Endodermal cell (in vitro differentiated cells): ENCODE measurements at places on chromosomes 12 and 14.

DNA sequence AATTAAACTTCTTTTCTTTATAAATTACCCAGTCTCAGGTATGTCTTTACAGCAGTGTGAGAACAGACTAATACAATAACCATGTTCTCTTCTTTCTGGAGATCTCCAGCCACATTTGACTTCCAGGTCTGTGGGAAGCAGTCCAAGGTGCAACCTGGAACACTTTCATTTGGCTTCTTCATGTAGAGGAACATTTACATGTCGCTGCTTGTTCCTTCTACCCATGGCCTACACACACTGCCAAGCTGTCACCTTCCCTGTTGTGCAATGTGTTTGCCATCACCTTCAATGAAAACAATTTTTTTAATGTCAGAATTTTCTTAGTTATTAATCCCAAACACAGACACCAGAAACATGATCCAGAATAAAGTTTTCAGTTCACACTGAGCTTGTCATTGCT lies 104.7 kb downstream of the PRKCH start:
- H3K27me3 ChIP-seq, result no peaks in the 10 kb centered on the region
- no peak for DNase-seq
- H3K4me1 ChIP-seq, result peaks cover 5% of the 10 kb centered on the region
- no peaks in the 10 kb centered on the region for H3K36me3 ChIP-seq
- H3K4me3 ChIP-seq, result peak overlapping the region; percentile 7
- no peak overlapping the region for H3K27ac ChIP-seq

DNA sequence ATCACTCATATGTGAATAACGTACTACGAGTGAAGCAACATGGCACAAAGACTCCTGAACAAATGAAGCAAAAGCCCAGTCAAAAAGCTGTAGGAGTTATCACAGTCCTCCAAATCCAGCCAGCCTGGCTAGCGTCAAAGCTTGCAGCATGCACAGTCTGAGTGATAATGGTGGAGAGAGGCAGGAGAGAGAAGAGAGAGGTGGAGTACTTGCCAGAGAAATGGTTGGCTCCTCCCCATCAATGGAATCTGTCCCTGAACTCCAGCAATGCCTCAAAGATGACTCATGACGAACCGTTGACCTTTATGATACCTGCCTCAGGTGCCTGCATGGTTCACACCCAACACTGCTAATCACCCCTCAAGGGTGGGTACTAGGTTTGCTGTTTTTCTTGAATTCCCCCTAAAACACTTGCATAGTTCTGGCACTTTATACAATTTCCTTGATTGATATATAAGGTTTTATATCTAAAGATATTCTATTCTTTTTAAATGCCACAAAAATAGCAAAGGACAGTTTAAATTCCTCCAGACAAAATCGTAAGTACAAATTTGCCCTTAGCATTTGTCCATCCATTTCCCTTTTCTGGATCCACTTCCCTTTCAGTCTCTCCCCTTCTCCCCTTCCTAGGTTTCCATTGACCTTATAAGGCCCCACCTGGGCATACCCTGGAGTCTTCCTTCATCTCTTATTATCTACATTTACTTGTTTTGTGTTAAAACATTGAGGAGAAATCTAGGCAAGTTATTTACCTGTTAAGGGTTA lies 10.2 kb downstream of the ARHGDIB start:
- no peaks in the 10 kb centered on the region for H3K27me3 ChIP-seq
- H3K4me1 ChIP-seq, result peaks cover 9% of the 10 kb centered on the region
- no peaks in the 10 kb centered on the region for H3K36me3 ChIP-seq
- H3K27ac ChIP-seq, result no peak overlapping the region
- DNase-seq, result peak; percentile 80

GRCh38 chr12:116954710-116955381 lies 44.1 kb downstream of the FBXW8 start:
- H3K27ac ChIP-seq, result no peak overlapping the region
- H3K36me3 ChIP-seq, result peaks cover 17% of the 10 kb centered on the region
- no peaks in the 10 kb centered on the region for H3K4me1 ChIP-seq
- no peak overlapping the region for H3K4me3 ChIP-seq
- no peaks in the 10 kb centered on the region for H3K27me3 ChIP-seq
- peak; percentile 43 for DNase-seq

DNA sequence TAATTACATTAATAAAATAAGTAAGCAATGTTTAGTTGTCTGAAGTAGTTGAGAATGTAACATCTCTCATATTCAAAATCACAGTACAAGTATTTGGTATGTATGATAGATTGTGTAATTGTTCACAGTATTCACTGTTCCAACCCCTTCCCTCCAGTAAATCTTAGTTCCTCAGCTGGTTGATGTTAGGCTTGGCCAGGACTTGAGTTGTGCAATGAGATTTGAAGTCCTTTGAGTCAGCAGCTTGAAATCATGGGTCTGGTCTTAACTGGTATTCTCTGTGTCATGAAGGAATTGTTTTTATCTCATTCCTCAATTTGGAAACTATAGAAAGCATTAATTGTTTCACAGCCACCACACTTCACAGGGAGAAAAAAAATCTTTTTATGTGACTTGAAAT lies 477.1 kb downstream of the FSCB start:
- H3K4me3 ChIP-seq, result no peak overlapping the region
- no peak overlapping the region for H3K27ac ChIP-seq
- H3K27me3 ChIP-seq, result no peaks in the 10 kb centered on the region
- no peak for DNase-seq

GRCh38 chr14:64693810-64694165 lies 10.4 kb upstream of the PLEKHG3 start:
- peak; percentile 36 for DNase-seq
- no peaks in the 10 kb centered on the region for H3K36me3 ChIP-seq
- H3K4me1 ChIP-seq, result peaks cover 4% of the 10 kb centered on the region
- H3K27me3 ChIP-seq, result peaks cover 31% of the 10 kb centered on the region
